ENCODE measurements at places on chromosomes 5 and 9.

DNA sequence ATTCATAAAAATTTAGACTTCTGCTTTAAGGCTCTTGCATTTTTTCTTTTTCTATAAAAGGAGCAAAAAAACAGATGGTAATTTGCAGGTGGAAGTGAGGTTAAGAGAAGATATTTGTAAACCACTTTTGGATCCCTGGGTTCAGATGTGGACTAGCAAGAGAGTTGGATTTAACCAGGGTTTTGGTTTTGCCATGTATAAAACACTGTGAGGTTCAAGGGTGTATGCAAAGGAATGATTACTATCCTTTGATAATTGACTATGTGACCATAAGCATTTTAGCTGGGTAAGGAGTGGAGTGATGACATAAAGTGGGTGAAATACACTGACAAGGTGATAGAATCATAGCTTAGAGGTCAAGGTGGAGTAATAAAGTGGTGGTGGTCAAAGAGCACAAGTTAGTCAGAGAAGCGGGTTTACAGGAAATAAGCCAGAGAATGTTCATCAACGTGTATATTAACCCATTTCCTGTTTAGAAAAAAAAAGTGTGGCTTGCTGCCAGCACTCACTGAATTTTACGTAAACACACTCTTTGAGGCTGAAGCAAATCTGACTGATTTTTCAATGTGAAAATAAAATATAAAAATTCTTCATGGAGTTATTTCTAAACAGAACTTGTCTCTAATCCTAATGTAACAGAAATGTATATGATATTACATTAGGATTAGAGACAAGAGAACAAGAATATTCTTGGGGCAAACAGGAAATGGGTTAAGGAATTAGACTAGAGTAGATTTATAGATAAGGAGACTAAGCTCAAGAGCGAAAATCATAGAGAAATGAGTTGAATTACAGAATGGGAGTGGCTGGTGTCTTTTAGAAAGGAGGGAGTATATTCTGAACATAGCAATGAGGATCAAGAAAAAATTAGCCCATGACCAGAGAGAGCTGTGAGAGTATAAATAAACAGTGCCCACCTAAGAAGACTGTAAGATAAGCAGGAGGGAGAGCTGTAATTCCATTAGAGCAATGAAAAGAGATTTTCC is 74.5 kb downstream of the CDKN2A start:
- DNase-seq = peak; percentile 32

GRCh38 chr5:90437663-90438062 is 28.1 kb upstream of the CETN3 start:
- DNase-seq = no peak

DNA sequence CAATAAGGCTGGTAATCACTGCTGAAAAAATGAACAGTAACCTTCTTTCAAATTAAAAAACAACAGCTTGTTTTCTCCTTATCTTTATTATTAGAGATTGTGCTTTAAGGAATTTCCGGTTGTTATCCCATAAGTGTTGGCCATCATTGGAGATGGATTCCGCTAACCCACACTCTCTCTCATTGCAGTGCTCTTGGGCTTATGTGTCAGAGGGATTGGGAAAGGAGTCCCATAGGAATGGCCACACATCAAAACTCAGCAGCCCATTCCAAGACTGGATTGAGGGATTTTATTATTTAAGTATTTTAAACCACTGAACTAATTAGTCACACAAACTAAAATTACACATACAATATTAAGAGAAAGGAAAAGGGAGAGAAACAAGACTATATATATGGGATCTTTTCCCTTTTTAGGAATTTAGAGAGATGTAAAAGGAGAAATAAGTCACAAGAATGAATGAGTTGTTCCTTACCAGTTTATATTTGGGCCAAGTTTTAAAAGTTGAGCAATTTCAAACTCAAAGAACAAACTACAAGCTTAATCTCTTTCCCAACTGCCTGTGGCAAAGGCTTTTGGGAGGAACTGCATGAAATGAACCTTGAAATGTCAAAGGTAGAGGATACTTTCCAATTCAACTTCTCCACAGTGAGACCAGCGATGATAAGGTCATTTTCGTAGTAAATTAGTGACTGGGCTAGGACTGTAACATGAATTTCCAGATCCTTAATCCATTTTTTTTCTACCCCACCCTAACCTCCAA is 2.4 kb downstream of the SPINK6 start:
- DNase-seq = no peak

DNA sequence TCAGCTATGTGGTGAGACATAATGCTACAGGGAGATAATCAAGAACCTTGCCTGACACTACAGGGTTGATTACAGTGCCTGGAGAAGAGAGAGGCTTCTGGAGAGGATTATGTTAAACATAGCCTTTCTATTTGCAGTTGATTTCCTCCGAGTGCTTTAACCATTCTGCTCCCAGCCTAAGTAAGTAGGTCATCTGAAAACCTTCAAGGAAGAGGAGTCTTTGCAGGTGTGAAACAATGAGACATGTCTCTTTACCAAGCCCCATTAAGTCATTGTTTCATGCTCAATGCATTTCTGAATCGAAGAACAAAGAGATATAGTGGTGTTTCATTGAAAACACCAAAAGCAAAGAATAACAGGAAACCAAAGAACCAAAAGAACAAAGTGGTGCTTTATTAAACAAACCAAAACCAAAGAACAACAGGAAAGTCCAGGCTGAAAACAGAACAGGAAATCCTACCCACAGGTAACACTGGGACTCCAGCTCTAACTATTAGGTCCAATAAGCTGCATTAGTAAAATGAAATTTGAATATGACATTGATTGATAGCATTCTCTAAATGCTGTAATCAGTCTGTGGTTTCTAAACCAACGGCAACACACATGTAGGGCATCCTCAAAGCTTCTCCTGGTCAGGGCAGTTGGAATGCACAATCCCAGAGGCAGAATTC is 113.3 kb upstream of the SPATA31D4 start:
- DNase-seq = no peak
